Activated T-cell treated with anti-CD3 and anti-CD28 coated beads for 4 hours (primary cell): ENCODE measurements at places on chromosomes 12 and 14.

DNA sequence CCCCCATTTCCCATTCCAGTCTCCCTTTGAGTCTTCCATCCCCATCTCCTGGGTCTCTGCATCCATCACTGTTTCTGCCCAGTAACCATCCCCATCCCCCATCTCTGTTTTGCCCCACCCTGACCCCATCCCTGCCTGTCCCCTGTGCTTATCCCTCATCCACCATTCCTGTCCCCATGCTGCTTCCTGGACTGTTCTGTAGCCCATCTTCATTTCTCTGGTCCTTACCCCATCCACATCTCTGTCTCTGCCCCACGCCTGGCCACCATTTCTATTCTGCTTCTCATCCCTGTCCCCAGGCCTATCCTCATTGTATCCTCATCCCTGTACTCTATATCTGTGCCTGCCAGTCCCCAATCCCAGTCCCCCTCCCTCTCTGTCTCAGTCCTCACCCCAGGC lies 4.2 kb downstream of the NXPH4 start:
- no peak for DNase-seq

- no peak for DNase-seq
These were observed 44.9 kb downstream of the ATP2B1 start for GRCh38 chr12:89663577-89664357.

GRCh38 chr12:123055281-123055766 lies 74.8 kb downstream of the ARL6IP4 start:
- no peak for DNase-seq

DNA sequence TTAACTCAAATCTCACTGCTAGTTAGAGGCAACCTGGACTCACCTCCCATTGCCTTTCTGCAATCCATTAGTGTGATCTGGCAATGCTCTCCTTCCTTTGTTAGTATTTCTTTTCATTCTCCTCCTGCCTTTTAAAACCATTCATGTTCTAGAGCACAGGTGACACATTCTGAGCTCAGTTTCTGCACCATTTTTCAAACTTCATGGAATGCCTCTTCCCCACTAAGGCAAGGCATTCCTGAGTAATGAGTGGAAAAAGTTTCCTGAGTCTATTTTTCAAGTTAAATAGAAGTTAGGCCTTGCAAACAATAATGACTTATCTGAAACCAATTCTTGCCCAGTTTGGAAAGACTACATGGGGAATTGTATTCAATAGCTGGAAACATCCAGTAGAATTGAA lies 1001.8 kb downstream of the BCL11B start:
- DNase-seq = no peak

GRCh38 chr14:53354336-53354735 lies 201.2 kb upstream of the DDHD1 start:
- DNase-seq = no peak

DNA sequence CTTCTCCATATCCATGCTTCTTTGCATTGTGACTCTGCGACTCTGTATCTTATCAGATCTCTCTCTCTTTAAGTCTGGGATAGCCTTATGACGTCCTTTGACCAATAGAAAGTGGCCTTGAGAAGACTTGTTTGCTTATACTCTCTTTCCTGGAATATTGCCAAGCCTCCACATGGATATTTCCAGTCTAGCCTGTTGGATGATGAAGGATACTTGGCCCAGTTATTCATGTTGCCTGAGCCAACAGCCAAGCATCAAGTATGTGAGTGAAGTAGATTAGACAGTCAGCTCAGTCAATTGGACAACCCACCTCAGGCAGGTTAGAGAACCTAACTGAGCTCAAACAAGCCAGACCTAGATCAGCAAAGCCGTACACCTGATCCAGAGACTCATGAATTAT lies 864.2 kb upstream of the MGAT4C start:
- DNase-seq = no peak

GRCh38 chr12:109863847-109864712 lies 16.3 kb downstream of the GLTP start:
- DNase-seq = no peak

- no peak for DNase-seq
These were observed 7.0 kb downstream of the COL2A1 start for GRCh38 chr12:47997321-47997720.

DNA sequence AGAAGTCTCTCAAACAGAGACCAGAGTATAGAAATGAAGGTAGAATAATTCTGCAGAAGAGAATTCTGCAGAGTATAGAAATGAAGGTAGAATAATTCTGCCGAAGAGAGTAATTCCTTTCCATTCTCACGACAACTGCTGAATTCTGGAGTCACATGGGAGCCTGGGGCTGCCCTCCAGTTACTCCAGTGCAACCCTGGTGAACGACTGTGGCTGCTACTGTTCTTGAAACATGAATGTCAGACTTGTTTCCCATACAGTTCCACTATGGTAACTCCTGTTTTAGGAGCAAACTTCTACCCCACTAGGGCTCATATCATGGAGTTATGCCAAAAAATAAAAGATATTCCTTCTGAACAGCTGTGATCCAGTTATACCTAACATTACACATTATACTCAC lies 164.4 kb downstream of the KICS2 start:
- no peak for DNase-seq

DNA sequence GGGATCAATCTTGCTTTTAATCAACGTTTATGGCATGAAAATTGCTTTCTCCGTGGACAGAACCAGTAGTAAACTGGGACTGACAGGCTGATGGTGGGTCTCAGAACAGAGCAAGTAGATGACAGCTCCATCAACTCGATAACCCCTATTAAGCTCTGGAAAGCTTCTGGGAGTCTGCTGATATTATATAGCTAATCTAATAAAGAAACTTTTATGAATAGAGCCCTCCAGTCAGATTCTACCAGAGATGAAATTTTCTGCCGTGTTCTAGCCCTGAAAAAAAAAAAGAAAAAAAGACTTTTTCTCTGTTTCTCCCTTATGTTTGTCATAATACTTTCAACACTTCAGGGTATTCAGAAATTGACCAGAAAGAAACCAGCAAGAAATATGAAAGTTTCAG lies 171.6 kb downstream of the APAF1 start:
- no peak for DNase-seq

DNA sequence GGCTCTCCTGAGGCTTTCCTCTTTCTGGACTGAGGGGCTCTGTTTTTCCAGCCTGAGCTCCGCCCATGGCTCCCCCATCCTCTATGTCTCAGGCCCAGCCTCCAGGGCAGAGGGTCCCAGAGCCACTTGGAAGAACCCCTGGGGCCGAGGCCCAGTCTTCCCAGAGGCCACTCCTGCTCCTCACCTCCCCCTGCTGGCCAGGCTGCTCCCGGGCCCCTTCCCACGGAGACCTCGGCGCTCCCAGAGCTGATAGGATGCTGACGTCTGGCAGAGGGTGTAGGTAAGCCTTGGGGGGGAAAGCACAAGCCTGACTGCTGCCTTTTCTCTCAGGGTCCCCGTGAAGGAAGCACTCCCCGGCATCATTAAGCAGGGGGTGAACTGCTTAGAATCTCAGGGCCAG lies 51.4 kb downstream of the ERH start:
- no peak for DNase-seq

DNA sequence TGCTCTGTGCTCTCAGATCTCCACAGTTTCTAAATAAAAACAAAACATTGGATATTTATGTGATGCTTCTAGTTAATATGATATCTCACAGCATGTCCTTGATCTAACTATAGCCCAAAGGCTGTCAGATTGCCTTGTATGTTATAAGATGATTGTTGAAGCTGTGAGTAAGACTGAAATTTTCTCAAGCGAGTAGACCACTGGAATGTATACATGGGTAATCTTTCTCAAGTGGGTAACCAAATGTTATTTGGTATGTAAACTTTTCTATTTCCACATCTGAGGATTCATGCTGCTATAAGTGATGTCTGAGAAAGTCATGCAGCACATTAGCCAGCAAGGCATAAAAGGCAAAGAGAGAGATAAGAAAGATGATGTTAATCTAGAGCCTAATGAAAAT lies 886.7 kb downstream of the NRXN3 start:
- DNase-seq = no peak

GRCh38 chr12:85484387-85484786 lies 204.4 kb downstream of the ALX1 start:
- no peak for DNase-seq

DNA sequence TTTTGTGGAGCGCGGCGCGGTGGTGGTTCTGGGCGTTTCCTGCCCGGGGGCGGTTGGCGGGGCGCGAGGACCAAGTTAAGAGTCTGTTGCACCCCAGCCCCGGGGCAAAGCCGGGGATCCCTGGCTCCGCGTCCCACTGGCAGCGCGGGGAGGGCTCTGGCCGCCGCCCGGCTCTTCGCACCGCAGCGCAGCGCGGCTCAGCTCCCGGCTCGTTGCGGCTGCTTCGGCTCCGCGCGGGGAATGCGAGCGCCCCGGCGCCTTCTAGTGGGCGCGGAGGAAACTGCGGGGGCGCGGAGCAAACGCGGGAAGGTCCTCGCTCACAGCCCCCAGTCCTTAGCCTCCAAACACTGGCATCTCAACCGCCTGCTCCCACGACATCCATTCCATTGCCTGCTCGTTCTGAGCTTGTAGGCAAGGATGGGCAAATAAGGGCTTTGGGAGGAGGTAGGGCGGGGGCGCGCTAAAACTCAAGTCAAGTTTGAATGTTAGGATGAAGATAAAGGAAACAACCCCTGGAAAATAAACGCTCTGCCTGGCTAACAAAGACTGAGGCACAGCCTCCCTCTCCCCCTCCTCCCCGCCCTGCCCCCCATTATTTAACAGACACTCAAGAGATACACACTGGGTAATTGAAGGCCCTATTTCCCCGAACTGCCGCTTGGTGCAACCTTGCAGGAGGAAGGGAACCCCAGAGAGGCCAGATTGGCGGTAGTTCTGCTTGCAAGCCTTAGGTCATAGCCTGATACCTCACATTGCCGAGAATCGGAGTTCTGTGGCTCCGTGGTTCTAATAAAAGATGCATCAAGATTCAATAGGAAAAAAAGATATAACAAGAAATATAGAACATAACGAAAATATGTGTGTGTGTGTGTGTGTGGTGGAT lies at the start of gene B4GALNT1:
TSS of gene B4GALNT1 (minus strand) at position 244 of the 883 bp plus-strand sequence. CDS start 1,069 bp downstream, outside the sequence.
- peak; percentile 57 for DNase-seq

- no peak for DNase-seq
These were observed 226.4 kb downstream of the GLT1D1 start for GRCh38 chr12:129079719-129080118.

- DNase-seq = no peak
These were observed 27.5 kb upstream of the OAS1 start for GRCh38 chr12:112879191-112879705.

GRCh38 chr14:106276326-106277267 lies 750.2 kb downstream of the TMEM121 start:
- DNase-seq = no peak

- peak; percentile 19 for DNase-seq
These were observed 106.6 kb downstream of the PRICKLE1 start for GRCh38 chr12:42482748-42483520.

- no peak for DNase-seq
These were observed 18.0 kb upstream of the OR4K5 start for GRCh38 chr14:19902409-19902808.

DNA sequence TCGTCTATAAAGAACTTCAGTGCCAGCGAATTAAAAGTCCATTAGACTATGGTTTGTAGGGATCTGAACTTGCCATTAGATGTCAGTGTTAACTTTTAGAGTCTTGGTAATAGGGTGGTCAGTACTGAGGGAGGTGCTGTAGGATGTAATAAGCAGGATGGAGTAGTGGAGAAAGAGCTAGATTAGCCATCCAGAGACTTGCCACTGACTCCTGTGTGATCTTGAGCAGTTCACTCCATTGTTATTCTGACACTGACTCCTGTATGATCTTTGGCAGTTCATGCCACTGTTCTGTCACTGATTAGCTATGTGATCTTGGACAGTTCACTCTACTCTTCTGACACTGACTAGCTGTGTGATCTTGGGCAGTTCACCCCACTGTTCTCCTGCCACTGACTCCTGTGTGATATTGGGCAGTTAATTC lies 133.6 kb downstream of the TTLL5 start:
- no peak for DNase-seq

GRCh38 chr12:123140676-123141614 lies 9.9 kb downstream of the PITPNM2 start:
- no peak for DNase-seq

- DNase-seq = no peak
These were observed 157.6 kb upstream of the PDE3A start for GRCh38 chr12:20210621-20211215.

DNA sequence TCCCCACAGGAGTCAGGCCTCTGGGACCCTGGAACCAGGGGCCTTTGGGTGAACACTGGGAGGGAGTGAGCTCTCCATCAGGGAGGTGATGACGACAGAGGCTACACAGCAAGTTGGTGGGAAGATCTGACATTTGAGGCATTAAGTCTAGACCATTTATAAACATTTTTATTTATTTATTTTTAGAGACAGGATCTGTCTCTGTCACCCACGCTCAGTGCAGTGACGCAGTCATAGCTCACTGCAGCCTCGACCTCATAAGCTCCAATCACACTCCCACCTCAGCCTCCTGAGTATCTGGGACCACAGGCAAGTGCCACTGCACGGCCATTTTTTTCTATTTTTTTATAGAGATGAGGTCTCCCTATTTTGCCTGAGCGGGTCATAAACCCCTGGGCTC lies 53.6 kb downstream of the TEAD4 start:
- DNase-seq = no peak

- DNase-seq = no peak
These were observed 13.2 kb upstream of the KRT80 start for GRCh38 chr12:52204931-52205505.

- DNase-seq = no peak
These were observed 622.4 kb downstream of the SLC6A15 start for GRCh38 chr12:84290168-84290567.

- no peak for DNase-seq
These were observed 1.1 kb downstream of the MIS18BP1 start for GRCh38 chr14:45251912-45252311.

- no peak for DNase-seq
These were observed 863 bp downstream of the DENND5B start for GRCh38 chr12:31589904-31590641.

DNA sequence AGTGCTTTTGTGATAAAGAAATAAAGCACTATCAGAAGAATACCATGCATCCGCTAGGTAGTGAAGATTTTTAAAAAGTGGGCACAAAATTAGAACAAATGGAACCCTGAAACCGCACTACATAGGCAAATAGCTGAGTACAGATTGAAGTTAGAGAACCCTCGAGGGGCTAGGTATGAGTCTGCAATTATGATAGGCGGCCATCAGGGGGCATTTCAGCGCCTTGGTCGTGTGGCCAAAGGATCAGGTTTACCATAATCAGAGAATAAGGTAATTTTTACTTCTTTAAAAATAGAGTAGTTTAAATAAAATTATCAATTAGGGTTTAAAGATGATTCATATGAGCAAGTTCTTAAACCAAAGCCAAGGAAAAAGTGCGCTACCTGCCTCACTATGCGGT lies 129.8 kb downstream of the TMX1 start:
- DNase-seq = no peak

DNA sequence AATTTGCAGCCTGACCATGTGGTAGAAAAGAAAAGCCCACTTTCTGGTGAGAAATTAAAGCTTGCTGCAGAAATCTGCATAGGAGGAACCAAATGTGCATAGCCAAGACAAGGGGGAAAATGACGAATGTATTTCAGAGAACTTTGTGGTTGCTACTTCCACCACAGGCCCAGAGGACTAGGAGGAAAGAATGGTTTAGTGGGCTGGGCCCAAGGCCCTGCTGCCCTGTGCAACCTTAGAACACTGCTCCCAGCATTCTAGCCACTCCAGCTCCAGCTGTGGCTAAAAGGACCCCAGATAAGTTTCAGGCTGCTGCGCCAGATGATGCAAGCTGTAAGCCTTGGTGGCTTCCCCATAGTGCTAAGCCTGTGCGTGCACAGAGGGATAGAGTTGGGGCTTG lies 764.3 kb downstream of the SLC6A15 start:
- DNase-seq = no peak
